ENCODE measurements at places on chromosomes 11 and 22. TPM values are rescaled to one million over a fixed set of nuclear protein-coding genes. Genes with fewer than 3 reads are reported as not detected.

Gene PATE2
- not detected for total RNA-seq

Gene HBD
- total RNA-seq = not detected

Gene BCO2
- 137 TPM for total RNA-seq

Gene ZC3H12C
- 18.3 TPM for total RNA-seq

Gene PATE4
- total RNA-seq = not detected

Gene IMMP1L
- 28.4 TPM for total RNA-seq

Gene NNMT
- 26.4 TPM for total RNA-seq

GRCh38 chr22:38477585-38477984 lies 9.7 kb downstream of the KDELR3 start:
- DNase-seq = no peak

DNA sequence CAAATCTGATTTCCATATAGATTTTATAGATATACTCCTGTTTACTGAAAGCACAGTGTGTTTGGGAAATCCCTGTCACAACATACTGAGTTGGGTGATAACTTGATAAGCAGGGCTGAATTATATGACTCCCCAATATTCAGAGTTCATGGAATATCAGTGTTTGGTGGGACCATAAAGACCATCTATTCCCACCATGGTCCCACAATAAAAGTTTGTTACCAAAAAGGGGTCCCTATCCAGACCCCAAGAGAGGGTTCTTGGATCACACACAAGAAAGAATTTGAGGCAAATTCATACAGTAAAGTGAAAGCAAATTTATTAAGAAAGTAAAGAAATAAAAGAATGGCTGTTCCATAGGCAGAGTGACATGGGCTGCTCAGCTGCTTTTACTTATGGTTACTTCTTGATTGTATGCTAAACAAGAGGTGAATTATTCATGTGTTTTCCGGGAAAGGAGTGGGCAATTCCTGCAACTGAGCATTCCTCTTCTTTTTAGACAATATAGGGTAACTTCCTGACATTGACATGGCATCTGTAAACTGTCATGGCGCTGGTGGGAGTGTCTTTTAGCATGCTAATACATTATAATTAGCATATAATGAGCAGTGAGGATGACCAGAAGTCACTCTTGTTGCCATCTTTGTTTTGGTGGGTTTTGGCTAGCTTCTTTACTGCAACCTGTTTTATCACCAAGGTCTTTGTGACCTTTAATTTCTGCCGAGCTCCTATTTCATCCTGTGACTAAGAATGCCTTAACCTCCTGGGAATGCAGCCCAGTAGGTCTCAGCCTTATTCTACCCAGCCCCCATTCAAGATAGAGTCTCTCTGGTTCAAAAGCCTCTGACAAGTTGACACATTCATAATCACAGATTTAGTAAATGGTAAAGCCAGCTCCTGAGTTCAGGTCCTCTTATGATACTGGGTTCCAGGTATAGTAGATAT lies 240.6 kb upstream of the PDGFD start:
- DNase-seq = no peak

DNA sequence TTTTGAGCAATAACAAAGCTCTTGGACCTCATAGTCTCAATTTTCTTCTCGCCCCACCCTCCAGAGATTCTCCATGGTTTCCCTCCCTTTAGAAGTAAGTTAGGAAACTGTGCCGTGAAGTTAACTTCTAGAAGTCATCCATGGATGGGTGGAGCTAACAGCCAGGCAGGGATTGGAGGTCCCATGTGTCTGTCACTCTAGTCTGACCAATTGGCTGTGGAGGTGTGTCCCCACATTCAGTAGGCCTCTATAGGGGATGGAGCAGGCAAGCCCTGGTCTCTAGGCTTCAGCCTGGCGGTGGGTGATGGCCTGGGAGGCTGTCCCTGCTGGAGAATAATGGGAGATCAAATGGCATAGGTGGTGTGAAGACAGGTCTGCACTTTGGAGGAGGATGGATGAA lies 50.7 kb downstream of the TP53I11 start:
- DNase-seq = no peak

DNA sequence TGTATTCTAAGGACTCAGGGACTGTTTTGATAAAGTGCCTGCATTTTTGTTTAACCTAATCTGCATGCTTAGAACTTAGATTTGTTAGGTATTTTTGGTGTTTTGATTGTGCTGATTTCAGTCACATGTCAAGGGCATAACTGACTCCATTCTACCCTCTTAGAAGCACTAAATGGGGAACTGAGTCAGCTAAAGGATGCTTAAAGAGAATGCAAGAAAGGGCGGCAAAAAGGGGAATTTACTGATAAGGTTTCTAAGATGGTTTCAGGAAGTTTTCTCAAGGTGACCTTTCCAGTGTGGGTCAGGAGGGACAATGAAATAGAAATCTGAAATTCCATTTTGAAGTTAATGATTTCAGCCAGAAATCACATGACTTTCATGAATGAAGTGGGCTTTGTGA lies 43.0 kb downstream of the MMP20 start:
- DNase-seq = no peak

Measured in left ventricle myocardium superior (tissue), 1 donor.